ENCODE measurements at places on chromosomes 11 and 22.

DNA sequence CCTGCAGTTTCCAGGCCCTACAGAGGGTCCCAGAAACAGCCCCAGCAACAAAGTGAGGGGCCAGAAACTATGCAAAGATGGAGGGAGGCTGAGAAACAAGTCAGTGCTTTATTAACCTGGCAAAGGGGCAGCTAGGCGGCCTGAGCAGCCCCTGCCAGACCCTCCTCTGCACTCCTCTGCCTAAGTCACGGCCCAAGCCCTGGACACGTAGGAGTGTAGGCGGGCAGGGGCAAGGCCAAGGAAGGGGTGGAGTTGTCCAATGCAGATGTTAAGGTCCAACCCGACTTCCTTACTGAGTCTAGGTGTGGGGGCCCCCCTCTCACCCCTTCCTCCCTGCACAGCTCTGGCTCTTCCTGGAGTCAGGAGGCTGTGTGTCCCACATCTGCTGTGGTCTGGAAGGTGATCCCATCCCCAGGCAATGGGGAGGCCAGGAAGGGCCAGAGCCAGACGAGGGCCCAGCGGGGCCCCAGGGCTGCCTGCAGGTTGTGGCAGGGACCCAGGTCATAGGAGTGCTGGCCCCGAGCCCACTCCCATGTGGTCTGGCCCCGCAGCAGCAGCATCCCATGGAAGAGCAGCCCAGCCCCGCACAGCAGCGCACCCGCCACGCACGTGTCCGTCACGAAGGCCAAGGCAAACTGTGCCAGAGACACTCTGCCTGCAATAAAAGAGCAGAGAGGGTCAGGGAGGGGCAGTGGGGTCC lies 6.5 kb downstream of the ZDHHC24 start:
- H3K27ac ChIP-seq: no peak overlapping the region
- no peak for DNase-seq

DNA sequence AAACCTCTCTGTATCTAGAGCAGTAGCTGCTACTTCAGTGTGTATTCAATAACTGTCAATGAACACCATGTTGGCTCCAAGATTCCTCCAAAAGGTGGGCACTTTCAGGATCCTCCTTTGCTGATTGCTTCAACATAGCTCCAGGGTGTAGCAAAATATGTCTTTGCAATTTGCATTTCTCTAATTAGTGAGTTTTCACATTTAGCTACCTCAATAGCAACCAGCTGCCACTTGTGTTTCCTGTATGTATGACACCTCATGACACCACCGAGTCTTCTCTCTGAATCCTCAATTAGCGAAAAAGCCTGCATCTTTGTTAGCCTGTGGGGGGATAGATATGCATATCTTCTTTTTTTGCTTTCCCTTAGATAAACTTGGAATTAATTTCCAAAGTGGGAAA lies 898.3 kb upstream of the FAT3 start:
- H3K4me1 ChIP-seq: no peaks in the 10 kb centered on the region
- H3K27me3 ChIP-seq: no peaks in the 10 kb centered on the region

- no peaks in the 10 kb centered on the region for H3K36me3 ChIP-seq
- no peaks in the 10 kb centered on the region for H3K27me3 ChIP-seq
- DNase-seq: no peak
These were observed 12.8 kb upstream of the SPI1 start for GRCh38 chr11:47391077-47391583.

GRCh38 chr11:32400670-32401369 lies 34.5 kb downstream of the WT1 start:
- H3K4me1 ChIP-seq: peaks cover 15% of the 10 kb centered on the region
- no peak overlapping the region for H3K27ac ChIP-seq
- no peaks in the 10 kb centered on the region for H3K36me3 ChIP-seq
- peaks cover 35% of the 10 kb centered on the region for H3K27me3 ChIP-seq
- no peak for DNase-seq
- H3K4me3 ChIP-seq: no peak overlapping the region

DNA sequence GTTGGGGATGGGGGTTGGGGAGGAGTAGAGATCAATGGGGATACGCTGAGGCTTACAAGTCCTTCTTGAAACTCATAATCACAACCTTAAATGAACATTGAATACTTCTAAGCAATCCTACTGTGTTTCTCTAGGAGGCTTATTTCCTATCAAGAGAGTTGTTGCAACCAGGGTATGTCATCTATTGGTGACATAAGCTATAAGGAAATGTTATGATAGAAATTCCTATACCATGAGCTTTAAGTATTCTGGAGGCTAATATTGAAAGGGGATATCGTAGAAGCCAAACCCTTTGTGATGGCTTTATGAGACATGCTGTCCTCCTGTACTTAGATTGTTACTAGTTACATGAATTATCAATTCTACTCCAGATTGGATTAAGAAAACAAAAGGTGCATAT lies 72.9 kb downstream of the DKK3 start:
- H3K27ac ChIP-seq: no peak overlapping the region
- H3K4me3 ChIP-seq: no peak overlapping the region
- H3K4me1 ChIP-seq: peaks cover 7% of the 10 kb centered on the region
- no peak for DNase-seq
- H3K27me3 ChIP-seq: no peaks in the 10 kb centered on the region
- peaks cover 91% of the 10 kb centered on the region for H3K36me3 ChIP-seq

DNA sequence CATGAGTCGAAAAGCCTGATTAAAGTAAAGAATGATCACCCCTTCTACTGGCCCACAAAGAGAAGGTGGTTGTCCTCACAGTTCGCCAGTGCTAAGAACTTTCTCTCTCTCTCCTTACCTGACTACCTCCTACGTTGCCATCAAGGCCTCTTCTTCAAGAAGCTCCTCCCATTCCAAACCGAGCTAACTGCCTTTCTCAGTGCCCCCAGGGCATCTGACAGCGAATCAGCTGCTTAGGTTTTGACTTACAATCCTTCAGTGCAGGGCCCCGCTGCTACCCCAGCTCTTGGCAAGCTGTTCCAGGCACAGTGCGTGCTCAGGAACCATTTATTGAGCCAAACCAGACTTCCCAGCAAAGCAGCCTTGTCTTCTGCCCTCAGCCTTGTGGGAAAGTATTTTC lies 5.8 kb downstream of the VSTM5 start:
- no peaks in the 10 kb centered on the region for H3K27me3 ChIP-seq
- no peak overlapping the region for H3K4me3 ChIP-seq
- H3K4me1 ChIP-seq: peaks cover 5% of the 10 kb centered on the region
- no peaks in the 10 kb centered on the region for H3K36me3 ChIP-seq

DNA sequence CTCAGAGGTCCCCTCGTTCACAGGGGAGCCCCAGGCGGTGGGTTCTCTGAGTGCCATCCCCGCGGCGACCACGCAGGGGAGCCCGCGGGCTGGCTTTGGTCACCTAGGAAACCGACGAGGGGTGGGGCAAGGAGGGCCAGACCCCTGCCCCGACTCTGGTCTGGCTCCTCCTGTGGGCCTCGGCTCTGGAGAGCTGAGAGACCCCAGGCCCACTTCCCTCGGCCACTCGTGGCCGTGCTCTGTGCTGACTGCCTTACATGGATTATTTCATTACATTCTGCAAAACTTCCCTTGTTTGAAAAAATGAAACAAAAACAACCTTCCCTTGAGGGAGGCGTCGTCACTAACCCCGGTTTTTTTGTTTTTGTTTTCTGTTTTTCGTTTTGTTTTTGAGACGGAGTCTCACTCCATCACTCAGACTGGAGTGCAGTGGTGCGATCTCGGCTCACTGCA lies 15.1 kb upstream of the CYTH4 start:
- no peaks in the 10 kb centered on the region for H3K4me1 ChIP-seq
- H3K27me3 ChIP-seq: no peaks in the 10 kb centered on the region
- H3K27ac ChIP-seq: no peak overlapping the region

DNA sequence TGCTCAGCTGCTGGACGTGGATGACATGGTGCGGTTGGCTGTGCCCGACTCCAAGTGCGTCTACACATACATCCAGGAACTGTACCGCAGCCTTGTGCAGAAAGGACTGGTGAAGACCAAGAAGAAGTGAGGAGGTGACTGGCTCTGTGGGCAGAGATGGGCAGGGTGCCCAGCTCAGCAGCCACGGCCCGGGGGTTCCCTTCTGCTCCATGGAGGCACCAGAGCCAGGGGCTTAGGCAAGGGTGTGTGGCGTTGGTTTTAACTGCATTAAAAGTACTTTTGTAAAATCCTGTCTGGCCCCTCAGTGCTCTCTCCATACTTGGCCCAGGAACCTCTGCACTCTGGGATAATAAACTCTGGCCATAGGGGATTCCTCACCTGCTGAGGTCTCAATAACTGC lies 12.6 kb downstream of the SMTNL1 start:
- no peaks in the 10 kb centered on the region for H3K27me3 ChIP-seq
- no peaks in the 10 kb centered on the region for H3K4me1 ChIP-seq
- no peak overlapping the region for H3K27ac ChIP-seq
- peaks cover 44% of the 10 kb centered on the region for H3K36me3 ChIP-seq

Measured in SK-N-SH (cell line).